ENCODE measurements at places on chromosomes 1 and 21. TPM values are rescaled to one million over a fixed set of nuclear protein-coding genes. Genes with fewer than 3 reads are reported as not detected.

DNA sequence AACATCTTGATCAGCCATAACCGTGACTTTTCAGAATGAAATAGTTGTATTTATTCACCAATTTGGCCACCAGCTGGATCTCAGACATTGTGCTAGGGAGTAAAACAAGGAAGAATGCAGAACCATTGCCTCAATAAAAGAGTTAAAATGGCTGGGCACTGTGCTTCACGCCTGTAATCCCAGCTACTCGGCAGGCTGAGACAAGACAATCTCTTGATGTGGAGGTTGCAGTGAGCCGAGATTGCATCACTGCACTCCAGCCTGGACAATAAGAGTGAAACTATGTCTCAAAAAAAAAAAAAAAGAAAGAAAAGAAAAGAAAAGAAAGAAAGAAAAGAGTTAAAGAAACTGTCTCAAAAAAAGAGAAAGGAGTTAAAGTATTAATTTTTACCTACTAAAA is 199.5 kb downstream of the TPR start:
- DNase-seq, result no peak

GRCh38 chr1:153231785-153232184 is 14.4 kb downstream of the PRR9 start:
- DNase-seq, result no peak

DNA sequence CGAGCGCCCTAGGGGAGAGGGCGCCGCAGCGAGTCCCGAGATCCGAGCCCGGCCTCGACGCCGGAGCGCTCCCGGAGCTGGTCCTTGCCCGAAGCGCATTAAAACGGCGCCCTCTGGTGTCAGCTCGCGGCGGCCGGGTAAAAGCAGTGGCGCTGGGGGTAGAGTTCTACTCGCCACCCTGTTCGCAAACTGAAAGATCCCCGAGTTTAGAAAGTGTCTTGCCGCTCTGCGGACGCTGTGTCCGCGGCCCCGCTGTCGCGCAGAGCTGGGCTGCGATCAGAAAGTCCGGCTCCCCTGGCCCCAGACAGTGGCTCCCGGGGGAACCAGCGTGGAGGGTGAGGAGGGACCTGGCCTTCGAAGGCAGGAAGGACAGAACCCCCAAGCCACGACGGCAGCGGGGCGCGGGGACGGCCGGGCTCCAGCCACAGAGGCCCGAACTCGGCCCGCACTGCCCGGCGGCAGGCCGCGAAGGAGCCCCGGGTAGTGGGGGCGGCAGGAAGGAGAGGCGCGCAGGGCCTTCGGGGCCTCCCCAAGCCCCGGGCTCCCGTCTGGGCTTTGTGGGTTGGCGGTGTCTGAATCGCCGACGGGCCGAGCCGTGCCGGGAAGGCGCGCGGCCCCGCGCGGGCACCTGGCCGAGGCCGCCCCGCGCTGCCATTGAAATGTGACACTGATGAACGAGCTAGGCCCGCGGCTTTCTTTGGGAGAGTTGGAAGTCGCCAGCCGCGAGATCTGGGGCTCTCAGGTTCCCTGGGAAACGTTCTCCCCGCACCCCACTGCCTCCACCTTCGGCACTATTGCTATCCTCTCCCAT is 39.1 kb upstream of the NFIA start:
- DNase-seq, result peak; percentile 84

DNA sequence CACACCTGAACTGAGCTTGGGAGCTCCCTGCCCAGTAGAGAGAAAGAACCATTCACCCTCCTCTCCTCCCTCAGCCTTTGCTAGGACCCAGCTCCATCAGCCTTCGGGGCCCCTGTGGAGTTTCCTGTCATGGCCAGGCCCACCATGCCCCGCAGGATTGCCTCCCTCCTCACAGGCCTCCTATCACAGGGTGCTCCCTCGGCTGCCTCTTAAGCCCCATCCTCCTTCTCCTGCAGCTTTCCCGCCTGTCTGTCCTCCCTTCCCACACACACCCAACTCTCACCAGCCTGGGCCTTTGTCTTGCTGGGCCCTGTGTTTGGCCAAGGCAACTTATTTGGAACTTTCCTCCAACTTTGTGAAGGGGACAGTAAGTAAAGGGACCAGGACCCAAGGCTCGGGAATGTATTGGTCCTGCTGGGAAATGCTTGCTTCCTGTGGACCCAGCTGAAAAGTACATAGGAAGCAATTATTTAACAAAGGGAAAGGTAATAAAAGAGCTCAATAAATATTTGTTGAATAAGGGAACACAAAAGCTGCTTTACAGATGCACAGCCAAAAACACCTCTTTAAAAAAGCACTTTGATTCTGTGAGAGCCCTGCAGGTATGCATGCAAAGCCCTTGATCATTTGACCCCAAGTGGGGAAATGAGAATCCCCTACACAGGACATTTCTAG is 31.6 kb upstream of the TENT5C start:
- no peak for DNase-seq

DNA sequence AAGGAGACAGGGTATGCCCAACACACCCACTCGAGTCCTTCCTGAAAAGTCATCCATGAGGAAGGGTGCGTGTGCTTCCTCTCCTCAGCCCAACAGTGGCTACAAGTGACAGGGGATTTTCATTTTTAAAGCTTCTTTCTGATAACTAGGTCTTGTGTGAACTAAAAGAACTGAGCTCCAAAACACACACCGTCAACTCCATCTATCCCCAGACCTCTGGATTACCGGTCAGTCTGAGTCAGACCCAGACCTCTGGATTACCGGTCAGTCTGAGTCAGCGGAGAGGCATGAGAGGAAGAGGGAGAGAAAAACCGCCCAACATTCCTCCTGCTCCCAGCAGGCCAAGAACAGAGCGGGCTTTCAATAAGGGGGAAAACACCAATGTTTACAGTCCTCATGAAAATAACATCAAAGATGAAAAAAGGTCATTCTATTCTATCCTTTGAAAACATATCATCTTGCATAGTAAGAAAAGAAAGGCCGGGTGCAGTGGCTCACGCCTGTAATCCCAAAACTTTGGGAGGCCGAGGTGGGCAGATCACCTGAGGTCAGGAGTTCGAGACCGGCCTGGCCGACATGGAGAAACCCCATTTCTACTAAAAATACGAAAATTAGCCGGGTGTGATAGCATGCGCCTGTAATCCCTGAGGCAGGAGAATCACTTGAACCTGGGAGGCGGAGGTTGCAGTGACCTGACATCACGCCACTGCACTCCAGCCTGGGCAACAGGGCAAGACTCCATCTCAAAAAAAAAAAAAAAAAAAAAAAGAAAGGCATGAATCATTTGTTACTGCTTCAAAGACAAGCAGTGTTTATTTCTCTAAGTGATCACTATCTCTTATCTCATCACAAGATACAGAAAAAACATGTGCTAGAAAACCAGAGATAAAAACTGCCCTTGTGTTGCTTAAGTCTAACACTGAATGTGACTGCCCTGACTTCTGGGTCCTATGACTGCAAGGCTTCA is 3.4 kb downstream of the PTTG1IP start:
- no peak for DNase-seq

The DENND2C gene
- 0.80 TPM for total RNA-seq

- no peak for DNase-seq
These were observed 5.9 kb upstream of the LEPR start for GRCh38 chr1:65414538-65414937.

DNA sequence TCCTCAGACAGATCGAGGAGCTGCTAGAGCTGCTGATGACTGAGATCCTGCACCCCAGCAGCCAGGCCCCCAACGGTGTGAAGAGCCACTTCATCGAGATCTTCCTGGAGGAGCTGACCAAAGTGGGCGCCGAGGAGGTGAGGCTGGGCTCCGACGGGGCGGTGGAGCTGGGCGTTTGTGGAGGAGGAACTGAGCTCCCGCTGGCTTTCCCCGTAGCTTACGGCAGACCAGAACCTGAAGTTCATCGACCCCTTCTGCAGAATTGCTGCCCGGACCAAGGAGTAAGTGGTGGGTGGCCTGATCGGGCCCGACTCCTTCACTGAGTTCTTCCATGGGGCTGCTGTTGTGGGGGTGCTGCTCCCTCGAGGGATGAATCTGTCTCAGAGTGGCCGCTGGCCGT is 8.0 kb downstream of the RRP1 start:
- no peak for DNase-seq

GRCh38 chr1:21514245-21514644 is 5.0 kb downstream of the ALPL start:
- no peak for DNase-seq

DNA sequence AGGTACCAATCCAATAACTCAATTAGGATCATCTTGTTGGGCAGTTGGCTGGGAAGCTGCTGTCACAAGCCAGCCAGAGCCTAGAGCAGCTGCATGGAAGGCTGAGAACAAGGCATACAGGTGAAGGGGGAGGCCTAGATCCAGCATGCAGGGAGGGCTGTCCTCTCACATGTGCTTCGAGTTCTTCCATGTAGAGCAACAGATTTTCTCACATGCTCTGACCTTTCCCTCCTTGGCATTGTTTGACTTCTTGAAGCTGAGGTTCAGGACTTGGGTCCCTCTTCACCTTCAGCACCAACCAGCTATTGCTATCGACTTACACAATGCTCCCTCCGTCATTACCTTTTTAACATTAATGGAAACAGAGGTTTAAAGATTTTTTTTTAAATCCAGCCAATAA is 257.7 kb downstream of the ATG4C start:
- DNase-seq, result no peak

DNA sequence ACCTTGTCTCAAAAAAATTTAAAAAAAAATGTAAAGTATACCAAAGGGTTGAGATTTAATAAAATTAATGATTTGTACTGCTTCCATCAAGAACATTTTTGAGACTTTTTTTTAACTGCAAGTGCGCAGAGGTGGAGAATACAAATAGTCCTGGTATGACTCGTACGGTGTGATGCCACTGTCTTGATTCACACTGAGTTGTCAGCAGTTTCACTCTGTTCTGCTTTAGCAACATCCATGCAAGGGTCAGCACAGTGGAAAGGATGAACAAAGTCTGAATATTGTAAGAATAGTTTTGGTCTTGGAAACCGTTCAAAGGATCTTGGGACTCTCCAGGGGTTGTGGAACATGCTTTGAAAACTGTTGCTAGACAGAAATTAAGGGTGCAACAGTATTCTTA is 40.2 kb downstream of the EXO1 start:
- DNase-seq, result no peak

The BLZF1 gene
- 30.8 TPM for total RNA-seq

- DNase-seq, result no peak
These were observed 13.0 kb upstream of the IL10 start for GRCh38 chr1:206785182-206785765.

The BPNT1 gene
- total RNA-seq, result 87.1 TPM

DNA sequence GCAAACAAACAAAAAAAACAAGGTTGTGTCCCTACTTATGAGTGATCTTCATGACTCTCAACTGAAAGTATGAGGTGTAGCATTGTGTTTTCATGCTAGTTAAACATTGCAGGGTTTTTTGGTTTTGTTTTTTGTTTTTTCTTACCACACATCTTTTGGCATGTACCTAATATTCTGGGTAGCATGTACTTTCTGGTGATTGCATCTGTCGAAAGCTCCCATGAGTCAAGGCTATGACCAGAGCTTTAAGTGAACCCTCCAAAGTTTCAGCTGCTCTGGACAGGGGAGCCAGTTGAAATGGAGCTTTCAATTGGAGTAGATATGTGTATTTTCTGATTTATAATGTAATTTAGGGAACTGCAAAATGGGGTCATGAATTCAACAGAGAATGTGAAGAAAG is 115.5 kb downstream of the KCNK2 start:
- DNase-seq, result no peak

The ATP6V1G3 gene
- total RNA-seq, result not detected

The PGM1 gene
- 81.0 TPM for total RNA-seq

DNA sequence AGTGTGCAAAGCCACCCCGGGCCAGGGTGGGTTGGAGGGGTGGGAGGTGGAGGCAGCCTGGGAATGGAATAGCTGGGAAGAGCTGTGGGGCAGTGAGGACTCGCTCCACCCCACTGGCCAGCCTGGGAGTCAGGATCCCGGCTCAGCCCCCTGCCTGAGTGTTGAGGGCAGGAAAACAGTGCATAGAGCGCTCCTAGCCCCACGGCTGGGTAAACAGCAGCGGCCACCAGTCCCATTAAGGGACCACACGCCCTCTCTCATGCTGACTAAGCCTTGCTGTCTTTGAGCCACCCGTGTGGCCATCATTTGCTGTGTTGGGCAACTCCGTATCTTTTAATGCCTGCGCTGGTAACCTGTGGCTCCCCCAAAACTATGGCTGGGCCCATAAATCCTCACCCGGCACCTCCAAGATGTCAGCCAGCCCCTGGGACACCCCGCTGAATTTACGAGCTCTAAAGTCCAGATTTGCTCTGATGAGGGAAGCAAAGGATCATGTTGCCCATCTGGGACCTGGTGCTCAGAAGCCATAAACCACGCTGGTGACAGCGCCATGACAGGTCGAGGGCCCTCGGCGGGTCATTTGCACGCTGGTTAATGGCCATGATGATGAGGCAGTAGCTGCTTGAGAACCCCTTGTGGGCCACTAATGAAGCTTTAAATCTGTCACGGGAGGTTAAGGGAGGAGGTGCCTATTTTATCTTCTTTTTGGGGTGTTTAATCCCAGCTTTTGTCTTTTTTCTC is 34.9 kb downstream of the SYF2 start:
- DNase-seq, result no peak

The LDLRAD2 gene
- 0.19 TPM for total RNA-seq

DNA sequence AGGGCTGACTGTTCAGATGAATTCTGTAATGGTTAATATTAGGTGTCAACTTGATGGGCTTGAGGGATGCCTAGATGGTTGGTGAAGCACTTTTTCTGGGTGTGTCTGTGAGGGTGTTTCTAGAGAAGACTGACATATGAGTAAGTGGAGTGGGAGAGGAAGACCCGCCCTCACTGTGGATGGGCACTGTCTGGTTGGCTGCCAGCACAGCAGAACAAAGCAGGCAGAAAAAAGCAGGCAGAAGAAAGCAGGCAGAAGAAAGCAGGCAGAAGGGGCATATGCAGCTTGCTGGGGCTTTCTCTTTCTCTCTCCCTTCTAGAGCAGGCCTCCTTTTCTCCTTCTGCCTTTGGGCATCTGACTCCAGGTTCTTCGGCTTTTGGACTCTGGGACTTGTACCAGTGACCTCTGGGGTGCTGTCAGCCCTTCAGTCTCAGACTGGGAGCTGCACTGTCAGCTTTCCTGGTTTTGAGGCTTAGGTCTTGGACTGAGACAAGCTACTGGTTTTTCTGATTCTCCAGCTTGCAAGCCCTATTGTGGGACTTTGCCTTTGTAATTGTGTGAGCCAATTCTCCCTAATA is 42.9 kb upstream of the CD2 start:
- DNase-seq, result no peak

- DNase-seq, result no peak
These were observed 17.4 kb upstream of the PDE9A start for GRCh38 chr21:42635848-42636519.

DNA sequence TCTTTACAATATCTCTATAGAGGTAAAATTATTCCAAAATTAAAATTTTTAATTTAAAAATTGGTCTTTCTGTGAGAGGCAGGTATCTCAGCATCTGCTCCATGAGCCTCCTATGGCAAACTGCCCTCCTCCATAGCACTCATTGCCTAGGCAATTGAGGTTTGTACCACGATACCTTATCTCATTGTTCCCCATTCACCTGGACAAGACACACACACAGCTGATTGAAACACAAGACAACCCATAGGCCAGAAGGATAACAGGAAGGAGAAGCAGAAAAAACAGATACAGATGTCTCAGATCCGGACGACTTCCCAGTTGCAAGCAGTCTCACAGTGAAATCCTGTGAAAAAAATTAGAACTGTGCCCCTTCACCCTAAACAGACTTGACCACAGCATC is 24.3 kb downstream of the RHBDL2 start:
- no peak for DNase-seq

The TMEM52 gene
- 3.0 TPM for total RNA-seq

The LRRC53 gene
- total RNA-seq, result not detected

The AQP10 gene
- not detected for total RNA-seq

The TFF1 gene
- 6.0 TPM for total RNA-seq
